Stimulated activated CD4-positive, alpha-beta T cell treated with anti-CD3 and anti-CD28 coated beads, TNF-alpha, amount 100 ng/mL, for 48 hours (primary cell): ENCODE measurements at places on chromosomes 12 and 14.

GRCh38 chr14:26255213-26255612, 342.6 kb downstream of the NOVA1 start:
- no peak for DNase-seq

- no peak for DNase-seq
Observed at GRCh38 chr14:67562025-67562775, 29.1 kb downstream of the PLEKHH1 start.

DNA sequence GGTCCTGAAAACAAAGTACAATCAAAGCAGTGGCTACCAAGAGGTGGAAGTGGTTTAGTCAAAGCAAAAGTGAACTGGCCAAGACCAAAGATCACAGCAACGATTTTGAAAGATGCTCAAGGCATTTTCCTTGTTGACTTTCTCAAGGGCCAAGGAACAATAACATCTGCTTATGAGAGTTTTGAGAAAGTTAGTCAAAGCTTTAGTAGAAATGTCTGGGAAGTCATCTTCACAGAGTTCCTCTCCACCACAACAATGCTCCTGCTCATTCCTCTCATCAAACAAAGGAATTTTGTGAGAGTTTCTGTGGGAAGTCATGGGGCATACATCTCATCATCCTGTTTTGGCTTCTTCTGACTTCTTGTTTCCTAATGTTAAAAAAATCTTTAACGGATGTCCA, 80.1 kb downstream of the PLEKHA5 start:
- DNase-seq: no peak

- no peak for DNase-seq
Observed at GRCh38 chr12:58368001-58368400, 426.6 kb downstream of the ATP23 start.

DNA sequence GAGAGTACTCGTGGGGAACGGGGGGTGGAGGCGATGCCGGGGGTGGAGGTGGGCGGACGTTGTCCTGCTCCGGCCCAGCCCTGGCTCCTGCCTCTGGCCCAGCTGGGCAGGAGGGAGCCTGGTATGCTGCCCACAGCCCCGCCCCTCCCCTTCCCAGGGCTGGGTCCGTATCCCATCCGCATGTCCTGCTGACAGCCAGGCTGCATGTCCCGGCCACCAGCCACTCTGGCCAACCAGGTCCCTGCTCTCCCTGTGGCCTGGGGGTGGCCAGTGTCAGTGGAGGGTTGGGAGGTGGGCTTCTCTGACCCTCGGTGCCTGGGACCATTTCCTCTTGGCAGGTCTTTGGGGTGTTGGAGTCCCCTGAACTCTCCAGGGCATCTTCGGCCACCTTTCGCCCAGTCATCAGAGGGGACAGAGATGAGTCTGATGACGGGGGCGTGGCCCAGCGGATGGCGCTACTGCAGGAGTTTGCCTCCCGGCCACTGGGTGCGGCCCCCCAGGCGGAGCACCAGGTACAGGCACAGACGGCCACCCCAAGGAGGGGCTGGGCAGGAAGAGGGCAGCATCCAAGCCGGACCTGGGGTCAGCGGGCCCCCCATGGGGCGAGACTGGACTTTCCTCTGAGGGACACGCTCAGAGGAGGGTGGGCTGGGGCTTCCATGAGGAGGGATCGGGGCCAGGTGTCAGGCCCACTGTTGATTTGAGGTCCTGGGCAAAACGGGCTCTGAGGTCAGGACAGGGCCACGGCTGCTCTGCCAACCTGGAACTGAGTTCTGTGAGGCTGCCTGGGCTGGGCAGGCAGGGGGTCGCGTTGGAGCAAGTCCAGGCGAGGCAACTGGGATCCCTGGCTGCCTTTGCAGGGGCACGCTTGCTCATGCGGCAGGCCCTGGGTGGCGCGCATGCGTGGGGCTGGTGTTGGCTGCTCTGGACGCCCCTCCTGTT, 20.2 kb downstream of the CEP170B start:
- DNase-seq: no peak

- DNase-seq: no peak
Observed at GRCh38 chr12:24966951-24967564, 18.2 kb upstream of the BCAT1 start.

GRCh38 chr12:130470969-130471368, 133.3 kb downstream of the PIWIL1 start:
- no peak for DNase-seq

GRCh38 chr12:78210506-78210860, 379.8 kb downstream of the NAV3 start:
- no peak for DNase-seq

- no peak for DNase-seq
Observed at GRCh38 chr12:16766736-16767135, 160.8 kb upstream of the LMO3 start.

GRCh38 chr14:59349258-59349701, 115.9 kb downstream of the GPR135 start:
- DNase-seq: no peak

- DNase-seq: no peak
Observed at GRCh38 chr12:78600541-78600940, 264.0 kb upstream of the SYT1 start.

- DNase-seq: no peak
Observed at GRCh38 chr12:22535478-22535877, 8.9 kb downstream of the C2CD5 start.

DNA sequence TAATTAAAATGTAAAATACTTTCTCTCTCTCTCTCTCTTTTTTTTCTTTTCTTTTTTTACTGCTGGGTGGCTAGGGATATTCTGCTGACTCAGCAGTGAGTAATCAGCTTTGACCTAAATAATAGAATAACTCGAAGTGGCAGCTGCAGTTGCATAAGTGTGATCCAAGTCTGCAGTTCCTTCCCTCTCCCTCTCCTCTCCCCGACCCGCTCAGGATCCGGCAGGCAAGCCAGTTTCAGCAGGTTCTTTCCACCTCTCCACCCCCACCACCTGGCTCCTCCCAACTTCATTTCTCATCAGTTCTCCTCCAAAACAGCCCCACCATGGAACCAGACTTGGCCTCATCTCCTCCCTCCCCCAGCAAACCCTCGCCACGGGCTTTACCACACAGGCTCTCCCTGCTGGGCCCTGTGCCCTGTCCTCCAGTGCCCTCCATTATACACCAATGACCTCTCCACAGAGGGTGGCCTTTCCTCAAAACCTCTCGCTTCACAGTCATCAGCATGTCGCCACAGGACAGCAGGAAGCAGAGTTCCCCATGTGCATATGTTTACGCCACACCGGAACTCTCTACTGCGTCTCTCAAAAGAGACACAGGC, 22.4 kb downstream of the SLC7A8 start:
- DNase-seq: no peak

DNA sequence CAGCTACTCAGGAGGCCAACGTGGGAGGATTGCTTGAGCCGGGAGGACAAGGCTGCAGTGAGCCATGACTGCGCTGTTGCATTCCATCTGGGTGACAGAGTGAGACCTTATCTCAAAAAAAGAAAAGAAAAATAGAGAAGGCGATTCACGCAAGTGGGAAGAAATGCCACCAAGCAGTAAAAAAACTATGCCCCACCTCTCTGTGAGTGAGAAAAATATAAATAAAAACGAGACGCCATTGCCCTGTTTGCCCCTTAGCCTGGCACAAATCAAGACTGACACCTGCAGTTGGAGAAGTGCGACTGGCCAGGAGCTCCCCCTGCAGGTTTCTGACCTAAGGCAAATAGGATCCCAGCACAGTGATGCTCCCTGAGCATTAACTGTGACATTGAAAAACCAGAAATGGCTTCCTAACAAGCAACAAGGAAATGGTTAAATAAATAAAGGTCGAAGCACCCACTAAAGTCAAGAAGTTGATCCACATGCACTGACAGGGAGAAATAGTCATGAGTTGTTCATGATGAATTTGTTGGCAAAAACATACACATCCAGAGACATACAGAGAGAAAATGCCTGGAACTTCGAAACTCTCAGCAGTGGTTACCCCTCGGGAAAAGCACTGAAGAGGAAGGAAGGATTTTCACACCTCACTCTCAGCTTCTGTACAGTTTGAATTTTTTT, 21.1 kb downstream of the GSC start:
- no peak for DNase-seq

GRCh38 chr12:10753059-10753458, 29.9 kb upstream of the YBX3 start:
- no peak for DNase-seq

DNA sequence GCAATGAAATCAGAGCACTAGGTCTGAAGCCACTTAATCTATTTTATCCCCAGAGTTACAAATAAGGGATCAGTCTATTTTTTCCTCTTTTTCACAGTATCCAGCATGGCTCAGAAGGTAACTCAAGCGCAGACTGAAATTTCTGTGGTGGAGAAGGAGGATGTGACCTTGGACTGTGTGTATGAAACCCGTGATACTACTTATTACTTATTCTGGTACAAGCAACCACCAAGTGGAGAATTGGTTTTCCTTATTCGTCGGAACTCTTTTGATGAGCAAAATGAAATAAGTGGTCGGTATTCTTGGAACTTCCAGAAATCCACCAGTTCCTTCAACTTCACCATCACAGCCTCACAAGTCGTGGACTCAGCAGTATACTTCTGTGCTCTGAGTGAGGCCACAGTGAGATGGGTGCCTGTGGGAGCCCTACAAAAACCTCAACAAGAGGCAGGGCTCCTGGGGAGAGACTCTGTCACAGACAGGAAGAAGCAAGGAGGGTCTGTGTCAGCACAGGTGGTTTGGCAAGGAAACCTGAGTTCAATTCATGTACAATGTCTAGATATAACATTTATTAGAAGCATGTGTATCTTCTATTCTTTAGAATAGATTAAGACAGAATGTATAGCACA, 334.3 kb upstream of the OR4E1 start:
- no peak for DNase-seq

DNA sequence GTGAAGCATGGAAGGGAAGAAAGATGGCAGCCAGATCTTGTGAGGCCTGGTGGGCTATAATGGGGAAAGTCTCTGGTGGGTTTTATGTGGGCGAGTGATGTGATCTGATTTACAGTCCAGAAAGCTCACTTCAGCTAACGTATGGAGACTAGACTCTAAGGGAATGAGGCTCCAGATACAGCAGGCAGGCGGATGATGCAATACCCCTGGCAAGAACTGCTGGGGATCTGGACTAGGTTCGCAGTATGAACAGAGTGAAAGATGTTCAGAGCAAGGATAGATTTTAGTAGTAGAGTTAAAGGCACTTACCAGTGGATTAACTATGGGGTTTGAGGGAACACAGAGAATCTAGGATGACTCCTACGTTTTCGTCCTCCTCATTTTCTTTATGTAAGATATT, 253.1 kb downstream of the ANO2 start:
- DNase-seq: no peak

DNA sequence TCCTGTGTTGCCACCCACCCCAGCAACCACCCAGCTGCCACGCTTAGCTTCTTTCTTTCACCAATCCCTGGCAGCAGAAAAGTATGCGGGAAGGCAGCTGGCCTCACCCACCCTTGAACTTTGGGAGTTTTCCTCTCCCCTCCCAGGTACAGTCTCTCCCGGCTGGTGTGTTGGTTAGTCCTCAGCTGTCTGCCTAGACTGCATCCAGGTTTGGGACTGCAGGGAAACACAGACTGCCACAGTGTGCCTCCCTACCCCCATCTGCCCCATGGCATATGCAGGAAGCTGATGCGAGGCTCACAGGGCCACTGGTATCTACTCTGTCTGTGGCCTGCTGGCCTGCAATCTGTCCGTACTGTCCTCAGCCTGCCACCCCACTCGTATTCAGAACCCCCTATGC, 2.1 kb downstream of the CD9 start:
- no peak for DNase-seq

- DNase-seq: no peak
Observed at GRCh38 chr12:121711361-121712189, 977 bp upstream of the TMEM120B start.

DNA sequence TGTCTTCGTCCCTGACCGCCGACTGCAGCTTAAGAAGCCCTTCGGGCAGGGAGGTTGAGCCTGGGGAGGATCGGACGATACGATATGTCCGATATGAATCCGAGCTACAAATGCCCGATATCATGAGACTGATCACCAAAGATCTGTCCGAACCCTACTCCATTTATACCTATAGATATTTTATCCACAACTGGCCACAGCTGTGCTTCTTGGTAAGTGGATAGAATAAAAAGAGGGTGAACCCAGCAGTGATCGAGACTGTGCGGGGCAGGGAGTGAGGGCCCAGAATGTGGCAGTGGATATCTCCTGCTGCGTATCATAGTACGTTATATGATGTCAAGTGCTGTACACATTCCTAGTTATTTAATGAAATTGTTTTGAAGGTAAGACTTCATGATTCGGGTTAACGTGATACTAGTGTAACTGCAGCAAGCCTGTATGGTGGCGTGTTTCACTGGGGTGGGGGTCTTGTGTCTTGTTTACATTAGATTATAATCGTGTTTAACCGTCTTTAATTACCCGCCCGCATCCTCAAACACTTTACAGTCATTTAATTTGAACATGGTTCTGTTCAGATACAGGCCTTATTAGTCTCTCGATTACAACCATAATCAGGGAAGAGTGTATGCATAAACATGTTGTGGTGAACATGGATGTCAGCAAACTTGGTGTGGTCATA, 1.3 kb downstream of the NAA30 start:
- no peak for DNase-seq

DNA sequence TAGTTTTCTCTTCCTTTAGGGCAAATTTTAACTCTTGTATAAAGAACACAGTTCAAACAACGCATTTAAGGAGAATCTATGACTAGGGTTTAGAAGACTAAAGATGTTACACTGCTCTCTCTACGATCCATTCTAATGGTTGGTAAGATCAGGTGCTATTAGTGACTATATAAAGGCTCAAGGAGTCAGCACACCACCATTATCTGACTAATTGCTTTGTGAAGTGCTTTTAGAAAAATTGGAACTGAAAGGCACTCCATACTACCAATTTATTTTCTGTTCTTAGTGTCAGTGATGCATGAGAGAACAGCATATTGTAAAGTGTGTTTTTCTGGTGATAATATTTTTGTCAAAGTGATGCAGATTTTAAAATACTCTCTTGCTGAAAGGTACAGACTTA, 136.8 kb downstream of the SYT1 start:
- DNase-seq: no peak

- no peak for DNase-seq
Observed at GRCh38 chr14:59249029-59249428, 60.6 kb downstream of the DAAM1 start.

GRCh38 chr14:44979273-44979672, 17.3 kb downstream of the TOGARAM1 start:
- DNase-seq: no peak

DNA sequence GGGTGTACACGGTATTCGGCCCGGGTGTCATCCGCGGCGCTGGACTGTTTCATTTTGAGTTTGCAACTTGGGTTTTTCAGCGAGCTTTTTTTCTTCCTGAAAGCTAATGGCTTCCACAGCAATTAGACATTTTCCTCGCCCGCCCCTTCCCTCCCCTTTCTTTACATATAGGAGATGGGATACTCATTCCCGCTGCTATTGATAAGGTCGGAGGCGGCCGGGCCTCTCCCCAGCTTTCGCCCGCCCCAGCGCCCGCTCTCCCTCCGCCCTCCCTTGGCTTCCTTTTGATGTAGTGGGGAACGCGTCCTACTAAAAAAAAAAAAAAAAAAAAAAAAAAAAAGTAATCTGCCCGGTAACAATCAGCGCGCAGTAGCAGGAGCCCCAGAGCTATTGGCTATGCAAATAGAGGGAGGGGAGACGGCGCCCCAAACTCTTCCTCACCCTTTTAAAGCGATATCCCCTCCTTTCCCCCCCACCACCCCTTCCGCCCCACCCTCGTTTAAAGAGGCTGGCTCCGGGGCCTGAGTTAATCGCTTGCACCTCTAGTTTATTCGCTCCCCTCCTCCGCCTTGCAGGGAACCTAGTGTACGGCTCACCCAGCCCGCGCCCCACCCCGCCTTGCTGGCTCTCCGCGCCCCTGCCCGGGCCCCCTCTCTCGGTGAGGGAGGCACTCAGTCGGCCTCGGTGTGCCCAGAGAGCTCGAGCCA, 1.7 kb upstream of the CCND2 start:
- DNase-seq: peak; percentile 63

- no peak for DNase-seq
Observed at GRCh38 chr12:27530157-27530922, 6.3 kb downstream of the PPFIBP1 start.
